ENCODE measurements at places on chromosomes 3 and 15. TPM values are rescaled to one million over a fixed set of nuclear protein-coding genes. Genes with fewer than 3 reads are reported as not detected.

- H3K4me1 ChIP-seq, result peaks cover 13% of the 10 kb centered on the region
- H3K36me3 ChIP-seq, result peaks cover 30% of the 10 kb centered on the region
- peak overlapping the region; percentile 87 for H3K4me3 ChIP-seq
- DNase-seq, result no peak
These were observed 2.4 kb downstream of the FYTTD1 start for GRCh38 chr3:197752107-197752506.

GRCh38 chr15:56519000-56519399 lies 54.1 kb upstream of the MNS1 start:
- H3K36me3 ChIP-seq, result no peaks in the 10 kb centered on the region
- H3K4me1 ChIP-seq, result peaks cover 10% of the 10 kb centered on the region
- no peak overlapping the region for H3K27ac ChIP-seq
- H3K27me3 ChIP-seq, result peaks cover 12% of the 10 kb centered on the region
- DNase-seq, result no peak
- no peak overlapping the region for H3K4me3 ChIP-seq

DNA sequence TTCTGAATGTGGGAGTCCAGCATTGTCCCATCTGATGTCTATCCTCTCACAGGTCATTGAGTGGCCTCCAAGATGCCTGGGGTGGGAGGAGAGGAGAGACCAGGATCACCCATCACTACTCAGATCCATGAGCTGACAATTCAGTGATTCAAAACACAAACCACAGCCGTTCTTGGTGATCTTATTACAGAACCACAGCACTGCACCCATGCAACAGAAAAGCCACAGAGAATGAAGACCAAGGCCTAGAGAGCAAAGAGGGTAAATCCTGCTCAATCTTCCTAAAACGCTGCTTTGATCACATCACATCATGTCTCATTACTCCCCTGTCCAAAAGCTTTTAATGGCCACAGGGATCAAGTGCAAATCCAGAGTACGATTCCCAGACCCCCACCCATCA lies 23.5 kb downstream of the ANP32A start:
- H3K4me1 ChIP-seq, result peaks cover 50% of the 10 kb centered on the region
- DNase-seq, result no peak
- peaks cover 11% of the 10 kb centered on the region for H3K36me3 ChIP-seq
- H3K27me3 ChIP-seq, result no peaks in the 10 kb centered on the region

LRRK1 gene
- 20.1 TPM for total RNA-seq

DNA sequence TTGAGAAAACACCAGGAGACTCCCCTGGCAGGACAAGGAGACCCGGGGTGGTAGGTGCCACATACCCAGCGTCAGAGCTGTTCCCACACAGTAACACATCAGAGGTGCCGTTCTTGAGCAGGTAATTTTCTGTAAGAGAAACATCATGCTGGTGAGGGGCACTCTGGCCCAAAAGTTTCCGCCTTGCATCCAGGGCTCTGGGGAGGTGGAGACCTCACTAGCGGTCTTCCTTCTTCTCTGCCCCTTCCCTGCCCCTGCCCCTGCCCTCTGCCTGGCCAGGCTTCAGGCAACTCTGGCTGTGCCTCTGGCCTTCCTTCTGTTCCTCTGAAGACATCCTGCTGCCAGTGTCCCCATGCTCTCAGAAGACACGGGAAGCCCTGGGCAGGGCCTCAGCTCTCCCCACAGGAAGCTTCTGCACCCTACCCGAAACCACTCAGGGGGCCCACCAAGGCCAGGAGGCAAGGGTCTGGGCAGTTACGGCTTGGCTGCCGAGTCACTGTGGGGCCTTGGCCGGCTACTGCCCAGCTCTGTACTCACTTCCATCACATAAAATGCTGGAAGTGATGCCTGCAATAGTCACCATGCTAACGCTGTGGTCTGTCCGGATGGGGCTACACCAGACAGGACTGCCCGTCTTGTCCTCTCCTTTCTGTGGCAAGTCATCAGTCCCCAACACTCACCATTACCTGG lies 41.3 kb downstream of the SCN5A start:
- no peak for DNase-seq
- no peak overlapping the region for H3K4me3 ChIP-seq

OSBPL10 gene
- 53.3 TPM for total RNA-seq

GRCh38 chr15:63186065-63186464 lies 3.3 kb upstream of the RAB8B start:
- H3K27ac ChIP-seq, result no peak overlapping the region
- no peak for DNase-seq
- peaks cover 7% of the 10 kb centered on the region for H3K27me3 ChIP-seq

Measured in Calu3 (cell line).